Cortex of kidney (tissue), 1 donor: ENCODE measurements at places on chromosomes 4 and X.

GRCh38 chr4:108224611-108225053 lies 55.9 kb upstream of the LEF1 start:
- DNase-seq = no peak

DNA sequence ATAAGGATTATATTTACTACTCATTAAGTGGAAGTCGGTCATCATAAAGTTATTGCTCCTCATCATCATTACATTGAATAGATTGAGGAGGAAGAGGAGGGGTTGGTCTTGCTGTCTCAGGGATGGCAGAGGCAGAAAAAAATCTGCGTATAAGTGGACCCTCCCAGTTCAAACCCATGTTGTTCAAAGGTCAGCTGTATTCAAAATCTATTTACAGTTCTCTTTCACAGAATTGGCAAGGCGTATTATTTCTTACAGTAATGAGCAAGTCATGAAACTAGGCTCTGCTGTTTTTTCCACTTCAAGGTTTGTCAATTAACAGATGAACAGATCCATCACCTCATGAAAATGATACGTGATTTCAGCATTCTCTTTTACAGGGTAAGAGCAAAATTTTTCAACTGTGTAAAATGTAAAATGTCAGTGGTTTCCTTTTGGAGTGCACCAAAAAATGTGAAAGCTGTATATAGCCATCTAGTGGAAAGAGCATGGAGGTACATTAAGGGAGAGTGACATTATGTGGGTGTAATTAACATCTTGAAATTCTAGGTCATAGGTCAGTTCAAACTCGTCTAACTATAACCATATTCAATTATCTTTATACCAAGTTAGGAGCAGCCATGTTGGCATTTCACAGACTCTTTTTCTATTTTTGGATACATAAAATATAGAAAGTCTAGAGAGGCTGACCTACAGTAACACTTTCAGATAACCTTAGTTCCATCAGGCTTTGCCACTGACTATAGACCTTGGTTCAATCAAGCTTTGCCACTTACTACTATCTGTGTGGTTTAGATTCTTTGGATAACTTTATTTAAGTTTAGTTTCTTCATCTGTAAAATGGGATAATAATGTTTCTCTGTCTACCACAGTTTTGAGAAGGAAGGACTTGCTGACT lies 30.1 kb downstream of the NEIL3 start:
- DNase-seq = no peak

GRCh38 chr4:117210551-117210950 lies 125.2 kb upstream of the TRAM1L1 start:
- no peak for DNase-seq

DNA sequence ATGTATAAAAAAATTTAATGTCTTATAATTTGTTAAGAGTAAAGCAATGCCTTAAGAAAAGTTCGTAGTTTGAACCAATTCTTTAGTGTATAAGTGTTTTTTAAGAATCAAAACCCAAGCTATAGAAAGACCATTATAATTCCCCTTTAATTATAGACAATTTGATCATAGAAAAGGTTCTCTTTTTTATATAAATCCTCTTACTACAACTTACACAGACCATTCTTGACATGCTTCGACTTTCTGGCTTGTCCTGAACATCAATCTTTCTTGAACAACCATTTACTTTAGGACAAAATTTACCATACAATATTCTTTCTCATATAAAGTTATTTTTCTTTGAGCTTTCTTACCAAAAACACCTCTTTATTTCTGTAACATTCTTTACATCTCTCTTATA lies 330.5 kb upstream of the SPANXN1 start:
- DNase-seq = no peak

GRCh38 chr4:138003248-138003647 lies 238.9 kb downstream of the SLC7A11 start:
- DNase-seq = no peak

DNA sequence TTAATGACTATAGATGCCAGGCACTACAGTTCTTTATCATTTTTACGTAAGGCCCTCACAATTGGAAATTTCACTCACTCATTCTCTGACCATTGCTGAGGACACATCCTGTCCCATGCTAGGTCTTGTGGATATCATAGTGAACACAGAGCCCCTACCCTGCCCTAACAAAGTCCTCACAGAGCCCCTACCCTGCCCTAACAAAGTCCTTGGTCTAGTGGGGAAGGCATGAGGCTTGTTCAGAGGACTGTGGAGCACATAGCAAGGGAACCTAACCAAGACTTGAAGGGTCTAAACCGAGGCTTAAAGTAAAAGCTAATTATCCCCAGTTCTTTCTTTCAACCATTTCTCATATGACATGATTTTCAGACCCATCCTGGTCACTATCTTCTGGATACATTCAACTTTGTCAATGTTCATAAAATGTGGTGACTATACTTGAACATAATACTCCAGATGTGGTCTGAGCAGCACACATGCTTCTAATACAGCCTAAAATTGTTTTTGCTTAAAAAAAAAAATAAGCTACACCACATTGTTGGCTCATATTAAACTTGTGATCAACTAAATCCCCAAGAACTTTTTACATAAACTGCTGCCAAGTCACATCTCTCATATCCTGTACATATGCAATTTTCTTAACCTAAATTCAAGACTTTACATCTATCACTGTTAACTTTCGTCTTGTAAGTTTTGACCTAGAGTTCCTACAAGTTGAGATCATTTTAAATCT lies 77.0 kb downstream of the GPC3 start:
- DNase-seq = no peak

DNA sequence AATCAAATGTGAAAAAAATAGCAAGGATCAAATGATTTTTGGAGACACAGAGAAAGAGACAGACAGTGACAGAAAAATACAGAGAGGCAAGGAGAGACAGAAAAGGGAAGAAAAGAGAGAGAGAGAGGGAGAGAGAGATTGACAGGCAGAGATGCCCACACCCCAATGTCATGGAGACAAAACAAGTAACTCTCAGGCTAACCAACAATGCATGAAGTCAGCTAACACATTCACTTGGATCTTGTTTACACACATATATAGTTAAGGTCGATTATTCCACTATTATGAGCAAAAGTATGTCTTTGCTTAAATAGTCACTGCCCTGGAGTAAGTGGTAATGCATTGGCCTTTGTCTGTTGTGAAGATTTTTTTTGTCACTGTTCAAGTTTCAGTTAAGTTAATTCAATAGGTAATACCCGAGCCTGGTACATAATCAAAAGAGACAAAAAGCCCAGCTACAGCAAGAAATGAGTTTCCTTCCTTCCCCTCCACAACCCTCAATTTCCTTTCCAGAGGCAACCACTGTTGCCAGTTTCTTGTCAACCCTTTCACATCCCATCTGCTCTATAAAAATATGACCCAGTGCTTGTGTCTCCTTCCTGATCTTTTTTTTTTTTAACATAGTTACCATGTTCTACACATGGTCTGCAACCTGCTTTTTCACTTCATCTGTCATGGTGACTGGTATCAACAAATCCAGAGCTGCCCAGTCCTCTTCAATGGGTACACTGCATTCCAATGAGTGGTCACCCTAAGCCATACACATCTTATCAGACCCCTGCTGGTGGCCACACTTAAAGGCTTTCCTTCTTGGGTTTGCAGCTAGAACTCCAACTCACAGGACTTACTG lies 52.1 kb downstream of the PROM1 start:
- no peak for DNase-seq

DNA sequence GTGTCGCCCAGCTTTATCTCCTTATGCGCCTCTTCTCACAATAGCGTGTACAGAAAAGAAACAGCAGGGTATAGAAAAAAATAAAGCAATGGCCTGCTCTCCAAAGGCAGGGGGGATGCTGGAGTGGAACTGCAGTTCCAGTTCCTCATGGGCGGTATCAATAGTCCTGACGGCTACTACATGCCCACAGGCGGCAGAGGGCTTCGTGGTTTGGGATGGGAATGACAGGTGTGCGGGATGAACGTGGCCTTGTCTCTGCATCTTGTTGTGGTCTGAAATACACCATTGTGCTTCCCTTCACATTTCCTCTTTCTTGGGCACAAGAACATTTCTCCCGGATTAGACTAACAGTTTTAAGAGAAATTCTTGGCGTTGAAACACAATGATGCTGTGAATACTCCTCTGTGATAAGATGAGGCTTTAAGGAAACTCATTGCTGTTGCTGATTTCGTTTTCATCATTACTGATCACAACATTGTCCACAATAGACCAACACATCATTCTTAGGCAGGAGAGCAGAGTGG lies 124.1 kb upstream of the IGFBP7 start:
- no peak for DNase-seq

GRCh38 chr4:139978692-139979091 lies 175.3 kb downstream of the MAML3 start:
- DNase-seq = no peak

GRCh38 chr4:20813700-20814099 lies 113.4 kb downstream of the PACRGL start:
- no peak for DNase-seq

DNA sequence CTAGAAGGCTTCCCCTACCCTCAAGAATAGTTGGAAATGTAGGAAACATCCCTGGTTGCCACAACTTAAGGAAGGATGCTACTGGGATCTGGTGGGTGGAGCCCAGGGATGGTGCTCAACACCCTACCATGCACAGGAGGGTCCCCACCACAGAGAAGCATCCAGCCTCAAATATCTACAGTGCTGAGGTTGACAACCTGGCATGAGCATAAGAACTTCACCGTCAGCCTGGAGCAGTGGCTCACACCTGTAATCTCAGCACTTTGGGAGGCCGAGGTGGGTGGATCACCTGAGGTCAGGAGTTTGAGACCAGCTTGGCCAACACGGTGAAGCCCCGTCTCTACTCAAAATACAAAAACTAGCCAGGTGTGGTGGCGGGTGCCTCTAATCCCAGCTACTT lies 24.0 kb upstream of the ASMTL start:
- DNase-seq = no peak

- DNase-seq = no peak
These were observed 37.0 kb downstream of the NOP14 start for GRCh38 chr4:2925931-2926860.

GRCh38 chr4:147736458-147736857 lies 4.6 kb downstream of the ARHGAP10 start:
- DNase-seq = no peak

- DNase-seq = no peak
These were observed 77.1 kb downstream of the TBCK start for GRCh38 chr4:106238820-106239420.

GRCh38 chr4:118351851-118352827 lies 664 bp downstream of the PRSS12 start:
- DNase-seq = no peak

DNA sequence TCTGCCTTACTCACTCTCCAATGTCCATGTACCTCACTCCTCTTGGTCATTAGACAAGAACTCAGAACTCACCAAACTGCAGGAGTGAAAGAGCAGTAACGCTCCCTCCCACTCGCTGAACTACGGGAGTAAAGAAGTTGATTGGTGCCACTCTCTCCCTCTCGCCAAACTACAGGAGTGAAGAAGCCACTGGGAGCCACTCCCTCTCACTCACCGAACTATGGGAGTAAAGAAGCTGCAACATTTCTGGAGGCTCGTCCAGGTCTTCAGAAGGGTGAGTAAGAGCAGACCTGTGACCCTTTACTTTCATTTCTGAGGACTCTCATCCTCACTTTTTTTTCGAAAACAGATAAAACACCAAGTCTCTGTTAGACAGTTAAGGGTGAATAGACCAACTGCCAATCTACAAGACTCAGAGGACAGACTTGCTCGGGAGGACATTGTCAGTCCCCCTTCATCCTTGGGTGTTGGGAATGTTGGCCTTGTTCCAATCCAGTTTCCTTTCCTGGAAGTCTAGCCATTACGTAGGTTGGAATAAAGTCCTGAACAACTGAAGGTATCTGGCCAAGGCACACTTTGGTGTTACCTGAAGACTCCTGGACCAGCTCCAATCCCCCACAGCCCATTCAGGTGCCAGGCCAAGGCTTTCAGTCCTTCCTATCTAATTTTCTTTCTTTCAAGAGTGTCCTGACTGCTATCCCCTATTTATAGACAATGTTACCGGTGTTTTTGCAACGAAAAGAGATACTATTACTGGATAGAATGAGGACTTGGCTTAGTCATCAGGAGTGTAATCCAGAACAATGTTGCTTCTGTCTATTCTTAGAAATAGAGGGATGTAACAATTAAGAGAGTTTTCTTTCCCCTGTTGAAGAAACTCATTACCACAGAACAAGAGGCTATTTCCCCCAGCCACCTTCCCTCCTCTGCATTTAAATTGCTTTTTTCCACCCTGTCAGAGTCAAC lies 11.0 kb upstream of the COL25A1 start:
- no peak for DNase-seq

DNA sequence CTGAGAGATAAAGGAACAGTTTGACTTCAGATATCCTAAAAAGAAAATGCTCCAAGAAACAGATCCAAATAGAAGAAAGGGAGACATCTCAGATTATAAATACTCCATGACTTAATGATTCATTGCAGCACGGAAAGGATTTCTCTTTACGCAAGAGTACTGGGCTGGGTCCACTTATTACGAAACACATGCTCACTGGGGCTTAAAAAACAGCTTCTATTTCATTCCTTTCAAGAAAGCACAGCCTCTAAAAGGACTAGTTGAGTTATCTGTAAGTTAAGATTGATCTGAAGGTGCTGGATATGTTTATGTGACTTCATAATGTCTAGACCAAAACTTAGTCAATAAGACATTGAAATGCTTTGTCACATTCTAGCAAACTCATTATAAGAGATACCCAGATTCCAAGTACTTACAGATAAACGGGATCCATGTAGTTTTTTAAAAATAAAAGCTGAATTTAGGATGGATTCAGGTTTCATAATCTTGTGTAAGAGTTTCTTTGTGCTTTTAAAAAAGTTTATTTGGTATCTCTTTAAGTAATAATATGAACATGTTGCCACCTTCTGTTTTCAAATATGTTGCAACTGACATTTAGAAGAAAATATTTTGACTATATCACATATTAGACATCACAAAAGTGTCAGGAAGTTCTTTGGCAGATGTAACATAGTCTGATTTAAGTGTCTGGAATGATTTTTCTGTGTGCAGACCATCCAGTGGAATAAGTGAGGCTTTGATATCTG lies 109.5 kb upstream of the MYOZ2 start:
- no peak for DNase-seq

- no peak for DNase-seq
These were observed 49.1 kb upstream of the FBXW7 start for GRCh38 chr4:152585023-152585441.

DNA sequence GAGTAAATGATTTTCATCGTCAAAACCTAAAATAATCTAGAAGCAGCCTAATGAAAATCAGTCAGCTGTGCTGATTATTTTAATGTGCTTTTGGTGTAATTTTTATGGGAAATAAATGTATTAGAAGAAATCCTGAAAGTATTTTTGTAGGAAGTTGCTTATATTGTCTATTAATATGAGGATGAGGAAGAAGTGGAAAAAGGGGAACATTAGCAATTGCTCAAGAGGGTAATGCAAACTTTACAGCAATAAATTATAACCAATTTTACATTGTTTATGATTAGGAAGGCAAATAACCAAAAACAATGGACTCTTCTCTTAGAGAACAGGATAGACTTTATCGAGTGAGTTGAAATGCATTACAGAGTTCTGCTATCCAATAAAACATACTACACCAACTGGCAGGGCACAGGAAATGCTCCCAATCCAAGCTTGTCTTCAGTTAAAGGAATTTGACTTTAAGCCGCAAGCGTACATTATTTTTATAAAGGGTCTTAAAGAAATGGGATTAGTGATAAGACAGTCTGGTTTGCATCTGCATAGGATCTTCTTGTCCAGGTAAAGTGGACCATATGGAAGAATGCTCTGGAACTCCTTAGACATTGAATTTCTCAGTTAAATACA lies 374.8 kb downstream of the PDGFC start:
- DNase-seq = no peak
